ENCODE measurements at places on chromosomes 12 and 14.

DNA sequence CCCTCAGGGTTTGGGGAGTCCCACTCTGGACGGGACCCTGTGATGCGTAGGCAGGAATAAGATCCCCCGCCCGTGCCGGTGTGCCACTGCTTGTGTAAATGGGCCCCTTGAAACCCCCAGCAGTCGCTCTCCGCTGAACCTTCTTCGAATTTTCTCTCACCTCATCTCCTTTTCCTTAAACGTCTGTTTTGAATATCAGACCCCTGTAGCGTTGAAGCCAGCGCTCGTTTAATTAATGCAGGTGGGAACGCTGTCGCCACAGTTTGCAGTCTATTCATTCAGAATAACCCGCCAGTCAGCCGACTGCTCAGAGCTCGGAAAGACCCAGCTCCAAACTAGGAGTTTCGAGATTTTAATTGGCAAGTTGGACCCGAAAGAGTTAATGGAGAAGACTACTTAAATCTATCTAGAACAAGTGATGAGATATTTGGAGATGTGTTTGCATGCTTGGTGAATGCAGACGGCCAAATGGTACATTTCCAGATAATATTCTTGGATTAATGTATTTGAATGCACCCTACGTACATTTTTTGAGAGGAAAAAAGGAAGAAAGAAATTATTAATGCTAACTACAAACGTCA lies 739 bp upstream of the PPP2R5E start:
- DNase-seq: no peak

GRCh38 chr12:67964456-67964855 lies 24.8 kb upstream of the IFNG-AS1 start:
- no peak for DNase-seq

GRCh38 chr12:31362759-31363415 lies 36.9 kb upstream of the SINHCAF start:
- no peak for DNase-seq

DNA sequence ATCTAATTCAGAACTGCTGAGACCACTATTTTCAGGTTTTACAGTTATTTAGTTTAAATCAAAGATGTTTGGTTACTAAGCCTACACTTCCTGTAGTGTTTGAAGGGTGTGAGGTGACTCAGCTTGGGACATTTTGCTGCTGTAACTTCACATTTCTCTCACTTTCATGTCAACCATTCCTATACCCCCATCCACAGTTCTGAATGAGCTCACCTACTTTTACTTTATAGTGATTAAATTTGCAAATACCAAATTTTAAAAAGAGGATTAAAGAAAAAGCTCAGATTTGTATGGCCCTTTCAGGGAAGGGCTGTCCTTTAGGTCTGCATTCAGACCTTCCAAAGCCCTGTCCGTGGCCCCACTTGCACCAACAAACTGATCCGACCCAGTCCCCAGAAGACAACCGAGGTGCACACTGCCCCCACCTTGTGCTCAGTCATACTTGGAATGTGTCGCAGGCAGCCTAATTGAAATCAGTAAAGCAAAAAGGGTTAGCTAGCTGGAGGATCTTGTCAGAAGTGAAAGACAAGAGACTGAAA lies 174.4 kb downstream of the MON2 start:
- DNase-seq: no peak

DNA sequence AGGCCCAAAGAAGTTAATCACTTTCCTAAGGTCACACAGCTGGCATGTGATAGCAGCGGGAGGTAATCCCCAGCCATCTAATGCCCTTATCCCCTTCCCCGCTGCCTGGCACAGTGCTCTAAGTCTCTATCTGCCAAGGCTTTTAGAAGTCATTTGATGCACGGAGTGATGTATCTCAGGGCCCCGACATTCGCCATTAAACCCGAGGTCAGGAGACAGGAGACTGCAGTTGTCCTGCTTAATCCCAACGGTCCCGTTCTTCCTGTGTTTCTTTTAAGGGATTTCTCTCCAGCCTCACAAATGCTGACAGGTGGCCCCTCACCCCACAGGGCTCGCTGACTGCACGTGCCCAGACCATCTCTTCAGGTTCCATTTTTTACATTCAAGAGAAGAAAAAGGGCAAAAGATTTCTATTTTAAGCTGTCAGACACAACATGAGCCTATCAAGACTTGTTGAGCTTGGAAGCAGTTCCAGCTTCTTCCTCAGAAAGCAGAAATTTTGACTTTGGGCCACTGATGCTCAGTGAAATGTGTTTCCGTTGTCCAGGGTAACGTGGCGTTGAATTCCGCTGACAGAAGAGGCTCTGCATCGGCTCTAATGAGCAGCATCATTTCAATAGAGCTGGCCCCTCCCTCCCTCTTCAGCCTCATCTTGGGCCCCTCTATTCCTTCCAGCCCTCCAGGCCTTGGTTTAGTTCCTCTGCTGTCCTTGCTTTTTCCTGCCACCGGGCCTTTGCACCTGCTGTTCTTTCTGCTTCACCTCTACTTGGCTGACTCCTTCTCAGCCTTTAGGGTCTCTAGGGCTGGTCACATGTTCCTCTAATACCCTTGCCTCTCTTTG lies 171.5 kb downstream of the CHST11 start:
- no peak for DNase-seq

GRCh38 chr14:22995889-22996625 lies 13.7 kb upstream of the AJUBA start:
- DNase-seq: no peak

DNA sequence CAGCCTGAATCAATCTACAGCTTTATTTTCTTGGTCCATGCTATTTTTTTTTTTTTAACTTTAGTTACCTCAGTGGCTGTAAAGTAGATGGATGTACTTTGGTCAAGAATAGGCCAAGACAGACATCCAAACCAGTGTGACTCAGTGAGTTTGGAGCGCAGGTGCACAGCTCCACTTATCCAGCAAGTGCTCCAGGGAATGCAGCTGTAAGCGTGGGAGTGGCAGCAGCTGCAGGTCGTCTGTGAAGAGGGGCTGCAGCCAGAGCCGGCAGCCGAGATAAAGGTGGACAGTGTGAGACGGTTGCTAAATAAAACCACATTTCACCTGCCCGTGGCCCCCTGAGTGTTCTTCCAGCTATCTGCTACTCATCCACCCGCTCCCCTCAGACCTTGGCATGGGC lies 1018.7 kb downstream of the AACS start:
- no peak for DNase-seq

DNA sequence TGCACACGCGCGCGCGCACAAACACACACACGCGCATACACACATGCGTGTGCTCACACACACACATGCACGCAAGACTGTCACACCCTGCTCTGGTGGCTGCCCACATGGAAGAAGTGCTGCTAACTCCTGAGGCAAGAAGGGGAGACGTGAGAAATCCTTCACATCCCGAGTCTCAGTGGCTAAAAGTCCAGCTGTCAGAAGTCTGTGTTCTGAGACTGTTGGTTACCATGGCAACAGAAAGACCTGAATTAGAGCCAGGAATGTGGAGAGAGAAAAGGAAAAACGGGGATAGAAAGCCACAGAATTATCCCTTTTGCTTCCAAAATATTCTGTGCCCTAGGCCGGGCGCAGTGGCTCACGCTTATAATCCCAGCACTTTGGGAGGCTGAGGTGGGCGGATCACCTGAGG lies 71.2 kb downstream of the PPFIBP1 start:
- peak; percentile 77 for DNase-seq

DNA sequence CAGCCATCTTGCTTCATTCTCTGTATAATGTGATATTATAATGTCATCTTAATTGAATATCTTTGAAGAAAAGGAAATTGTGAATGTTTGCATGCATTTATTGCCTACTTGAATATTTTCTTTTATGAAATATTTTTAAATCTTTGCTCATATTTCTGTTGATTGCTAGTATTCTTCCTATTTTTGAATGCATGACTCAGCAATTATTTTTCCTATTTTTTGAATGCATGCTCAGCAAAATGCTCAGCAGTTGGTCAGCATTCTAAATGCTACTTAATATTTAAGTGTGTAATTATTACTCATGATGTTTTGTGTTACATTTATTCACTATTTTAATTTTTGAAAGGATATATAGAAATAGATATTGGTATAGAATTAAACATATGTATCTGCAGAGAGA lies 378.3 kb downstream of the CCER1 start:
- no peak for DNase-seq

DNA sequence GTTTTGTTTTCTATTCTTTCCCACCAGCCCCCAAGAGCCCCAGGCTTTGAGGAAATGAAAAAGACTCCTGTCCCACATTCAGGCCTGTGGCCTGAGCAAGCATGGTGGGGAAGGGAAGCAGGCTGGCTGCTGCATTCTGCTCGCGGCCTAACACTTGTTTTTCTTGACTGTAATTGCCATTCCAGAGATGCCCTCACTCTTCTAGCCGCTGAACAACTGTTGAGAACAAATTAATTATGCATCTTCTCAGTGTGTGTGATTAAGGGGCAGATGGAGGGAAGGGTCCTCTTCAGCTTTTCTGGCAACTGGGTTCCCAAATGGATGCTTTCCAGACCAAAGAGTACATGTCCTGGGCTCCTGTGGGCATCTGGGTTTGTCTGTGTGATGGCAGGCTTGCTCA lies 43.3 kb downstream of the ADCK1 start:
- DNase-seq: no peak

- DNase-seq: no peak
Measured at GRCh38 chr12:128771681-128772080, 52.1 kb downstream of the SLC15A4 start.

Measured in posterior vena cava (tissue), 2 donors.